ENCODE measurements at places on chromosomes 12 and 14.

GRCh38 chr12:58925751-58926150 lies 5.4 kb upstream of the LRIG3 start:
- DNase-seq: no peak

DNA sequence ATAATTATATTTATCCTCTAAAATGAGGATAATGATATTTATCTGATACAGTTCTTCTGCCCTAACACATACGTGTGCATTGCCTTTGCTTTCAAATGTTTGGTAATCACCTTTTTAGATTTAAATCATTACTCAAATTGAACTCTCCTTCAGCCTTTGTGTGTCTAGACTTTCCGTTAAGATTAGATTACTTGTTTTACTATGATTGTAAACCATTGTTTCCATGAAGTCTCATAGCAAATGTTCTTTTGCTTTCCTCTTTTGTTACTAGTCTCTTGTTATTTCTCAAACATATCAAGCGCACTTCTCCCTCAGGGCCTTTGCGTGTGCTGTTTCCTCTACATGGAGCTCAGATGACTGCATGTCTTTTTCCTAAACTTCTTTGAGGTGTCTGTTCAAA lies 63.7 kb downstream of the ETV6 start:
- DNase-seq: no peak

- DNase-seq: peak; percentile 97
Observed at GRCh38 chr14:89000007-89000942, 175.8 kb downstream of the TTC8 start.

DNA sequence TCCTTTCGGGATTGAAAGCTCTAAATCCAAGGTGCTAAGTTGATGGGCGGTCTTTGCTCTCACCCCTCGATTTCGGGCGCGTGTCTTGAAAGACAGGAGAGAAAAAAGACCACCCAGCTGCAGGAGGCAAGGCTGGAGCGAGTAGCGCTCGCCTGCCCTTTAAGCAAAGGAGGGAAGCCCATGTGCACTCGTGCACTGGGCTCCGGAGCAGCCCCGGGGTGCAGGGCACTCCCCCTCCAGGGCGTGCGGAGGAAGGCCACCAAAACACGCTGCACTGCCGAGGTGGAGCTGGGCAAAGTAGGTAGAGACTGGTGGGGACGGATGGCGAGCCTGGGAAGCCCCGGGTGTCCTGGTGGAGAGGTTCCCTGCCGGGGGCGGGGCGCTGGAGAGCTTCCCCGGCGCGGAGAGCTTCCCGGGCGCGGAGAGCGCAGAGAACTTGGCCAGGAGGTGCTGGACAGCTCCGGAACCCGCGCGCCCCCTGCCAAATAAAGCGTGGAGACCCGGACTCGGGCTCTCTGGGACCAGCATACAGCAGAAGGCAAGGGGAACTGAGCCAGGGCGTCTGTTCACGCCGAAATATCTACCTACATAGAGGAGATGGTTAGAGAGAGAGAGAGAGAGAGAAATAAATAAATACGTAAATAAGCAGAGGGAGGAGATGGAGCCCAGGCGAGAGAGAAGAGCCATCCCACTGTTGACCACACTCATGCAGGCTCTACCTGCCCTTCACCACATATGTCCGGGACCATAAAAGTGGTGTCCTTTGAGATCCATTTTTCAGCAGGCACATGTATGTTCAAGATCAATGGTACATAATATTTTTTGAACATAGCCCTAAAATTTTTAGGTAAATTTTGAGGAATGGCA lies 662 bp upstream of the NELL2 start:
- no peak for DNase-seq

GRCh38 chr14:96364962-96365361 lies 1.6 kb downstream of the GSKIP start:
- DNase-seq: no peak

DNA sequence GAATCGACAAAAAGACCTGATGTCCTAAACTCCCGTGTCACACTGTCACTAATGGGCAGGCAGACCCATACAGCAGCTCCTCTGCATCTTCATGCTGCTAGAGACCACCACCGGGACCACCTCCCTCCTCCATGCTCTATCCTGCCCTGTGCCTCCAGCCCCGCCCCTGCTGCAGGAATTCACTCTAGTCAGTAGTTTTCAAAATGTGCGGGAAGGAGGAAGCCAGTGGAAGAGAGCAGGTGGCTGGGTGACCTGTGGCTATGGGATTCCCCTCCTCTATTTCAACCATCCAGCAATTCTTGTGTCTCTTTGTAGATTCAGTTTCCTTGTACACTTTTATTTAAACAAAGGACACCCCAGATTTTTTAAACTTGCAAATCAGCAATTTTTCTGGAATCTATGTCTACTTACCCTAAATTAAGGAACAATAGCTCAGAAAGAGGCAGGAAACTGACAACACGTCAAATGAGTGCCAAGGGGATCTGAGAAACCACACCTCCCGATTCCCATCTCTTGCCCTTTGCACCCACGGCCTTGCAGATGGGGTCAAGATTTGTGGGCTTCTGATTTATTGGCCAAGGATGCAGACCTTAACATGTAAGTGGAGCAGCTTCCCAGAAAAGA lies 20.4 kb upstream of the MAP1LC3B2 start:
- DNase-seq: no peak

GRCh38 chr12:77049767-77050353 lies 15.5 kb downstream of the E2F7 start:
- no peak for DNase-seq

DNA sequence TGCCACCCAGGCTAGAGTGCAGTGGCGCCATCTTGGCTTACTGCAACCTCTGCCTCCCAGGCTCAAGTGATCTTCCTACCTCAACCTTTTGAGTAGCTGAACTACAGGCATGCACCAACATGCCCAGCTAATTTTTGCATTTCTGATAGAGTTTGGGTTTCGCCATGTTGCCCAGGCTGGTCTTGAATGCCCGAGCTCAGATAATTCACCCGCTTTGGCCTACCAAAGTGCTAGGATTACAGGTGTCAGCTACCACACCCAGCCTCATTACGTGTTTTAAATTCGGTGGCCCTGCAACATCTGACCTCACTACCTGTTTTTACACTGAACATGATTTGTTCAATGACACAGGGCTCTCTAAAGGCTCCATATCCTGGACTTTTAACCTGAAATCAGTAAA lies 22.9 kb upstream of the RDH16 start:
- no peak for DNase-seq
